ENCODE measurements at places on chromosomes 11 and 22.

DNA sequence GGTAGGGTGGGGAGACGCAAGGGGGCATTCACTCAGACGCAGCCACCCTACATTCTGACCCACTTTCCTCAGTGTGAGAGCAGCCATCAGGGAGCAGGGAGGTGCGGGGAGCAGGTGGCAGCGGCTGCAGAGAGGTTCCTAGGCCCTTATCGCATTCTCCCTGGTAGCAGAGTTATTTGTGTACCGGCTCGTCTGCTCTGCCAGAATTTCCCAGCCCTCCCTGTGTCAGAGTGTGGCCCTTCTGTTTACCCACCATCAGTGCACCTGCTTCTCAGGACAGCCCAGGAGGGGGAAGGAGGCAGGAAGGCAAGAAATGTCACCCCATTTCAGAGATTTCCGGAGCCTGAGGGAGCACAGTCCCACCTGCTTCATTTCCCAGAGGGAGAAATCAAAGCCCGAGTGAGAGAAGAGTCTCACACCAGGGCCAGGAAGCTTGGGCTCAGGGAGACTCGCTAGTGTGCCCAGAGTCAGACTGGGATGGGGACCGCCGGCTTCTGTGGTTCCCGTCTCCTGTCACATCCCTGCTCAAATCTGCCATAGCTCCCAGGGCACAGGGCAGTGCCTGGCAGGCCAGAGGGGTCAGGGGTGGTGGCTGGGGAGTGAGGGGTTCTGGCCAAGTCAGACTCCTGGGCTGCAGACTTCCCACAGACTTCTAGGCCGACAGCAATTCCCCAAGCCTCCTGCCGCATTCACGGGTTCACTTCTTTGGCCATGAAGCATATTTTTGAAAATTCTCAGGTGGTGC is 49.7 kb downstream of the ARRB1 start:
- no peak for DNase-seq

GRCh38 chr11:58334708-58335107 is 24.2 kb downstream of the OR5B17 start:
- no peak for DNase-seq

GRCh38 chr11:122814401-122814800 is 23.9 kb upstream of the CRTAM start:
- DNase-seq, result no peak

DNA sequence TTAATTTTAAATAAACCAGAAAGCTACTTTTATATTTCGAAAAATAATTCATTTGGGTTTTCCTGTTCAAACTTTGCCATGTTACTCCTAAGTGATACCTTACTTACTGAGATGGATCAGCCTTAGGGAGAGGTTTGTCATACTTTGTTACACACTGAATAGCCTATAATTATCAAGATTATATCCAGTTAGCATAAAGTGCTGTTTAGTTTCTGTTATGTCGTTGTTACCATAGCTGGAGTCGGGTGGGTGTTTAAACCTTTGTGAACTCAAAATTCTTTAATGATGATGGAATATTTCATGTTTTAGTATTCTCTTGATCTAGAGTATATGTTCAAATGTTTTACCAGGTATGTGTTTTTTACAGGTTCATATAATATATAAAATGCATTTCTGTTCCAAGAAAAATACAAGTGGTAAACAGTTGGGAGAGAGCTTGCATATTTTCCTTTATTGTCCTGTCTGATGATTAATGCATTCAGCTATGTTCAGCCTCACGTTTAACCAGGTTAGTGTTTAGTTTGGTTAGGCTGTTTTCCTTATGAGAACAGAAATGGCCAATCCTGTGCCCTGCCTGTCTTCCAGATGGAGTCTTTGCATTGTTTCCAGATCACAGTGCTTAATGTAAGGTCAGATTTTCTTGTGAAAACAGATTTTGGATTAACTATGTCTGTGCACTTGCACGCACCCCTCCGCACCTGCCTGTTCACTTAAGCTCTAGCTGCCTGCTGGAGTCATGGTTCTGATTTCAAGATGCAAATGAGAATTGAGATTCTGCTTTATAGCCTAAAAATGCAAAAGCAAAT is 105.6 kb downstream of the ATXN10 start:
- DNase-seq, result no peak

GRCh38 chr11:128405714-128406662 is 181.4 kb downstream of the ETS1 start:
- DNase-seq, result no peak

- DNase-seq, result no peak
These were observed 48.8 kb upstream of the LARGE1 start for GRCh38 chr22:33969045-33969444.

DNA sequence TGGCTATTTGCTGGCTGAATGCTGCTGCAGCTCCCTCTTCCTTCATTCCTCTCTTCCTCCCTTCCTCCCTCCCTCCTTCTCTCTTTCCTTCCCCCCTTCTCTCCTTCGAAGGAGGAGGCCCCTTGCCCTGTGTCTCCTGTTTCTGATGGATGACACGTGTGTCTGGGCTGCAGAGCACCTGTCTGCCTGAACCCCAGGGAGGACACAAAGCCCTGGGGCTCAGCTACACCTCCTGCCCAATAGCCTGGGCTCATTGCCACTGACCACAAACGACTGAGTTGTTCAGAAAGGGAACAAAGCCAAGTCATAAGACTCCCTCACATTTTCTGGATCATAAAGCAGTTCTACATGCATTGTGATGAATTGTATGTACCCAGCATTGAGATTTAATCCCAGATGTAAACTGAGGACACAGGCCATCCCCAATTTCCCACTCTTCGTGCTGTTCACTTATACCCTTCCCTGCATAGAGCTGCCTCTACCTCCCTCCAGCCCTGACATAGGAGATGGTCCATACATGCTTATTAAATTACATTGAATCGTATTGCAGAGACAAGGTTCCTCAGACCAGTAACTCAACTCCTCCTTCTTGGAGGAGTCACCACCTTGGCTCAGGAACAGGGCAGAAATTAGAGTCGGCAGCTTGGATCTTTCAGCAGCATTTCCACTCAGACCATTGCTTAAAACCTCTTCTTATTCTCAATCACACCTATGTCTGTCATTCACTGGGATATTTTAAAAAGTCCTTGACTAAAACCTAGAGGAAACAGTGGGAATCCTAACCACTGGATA is 1.2 kb downstream of the CSRP3 start:
- DNase-seq, result no peak

- DNase-seq, result no peak
These were observed 97.6 kb upstream of the B3GAT1 start for GRCh38 chr11:134509381-134510232.

Data from GM12864 (cell line).